ENCODE measurements at places on chromosomes 12 and 14.
A peak's percentile ranks its signal among the peaks of the same experiment; 100 is the strongest.

DNA sequence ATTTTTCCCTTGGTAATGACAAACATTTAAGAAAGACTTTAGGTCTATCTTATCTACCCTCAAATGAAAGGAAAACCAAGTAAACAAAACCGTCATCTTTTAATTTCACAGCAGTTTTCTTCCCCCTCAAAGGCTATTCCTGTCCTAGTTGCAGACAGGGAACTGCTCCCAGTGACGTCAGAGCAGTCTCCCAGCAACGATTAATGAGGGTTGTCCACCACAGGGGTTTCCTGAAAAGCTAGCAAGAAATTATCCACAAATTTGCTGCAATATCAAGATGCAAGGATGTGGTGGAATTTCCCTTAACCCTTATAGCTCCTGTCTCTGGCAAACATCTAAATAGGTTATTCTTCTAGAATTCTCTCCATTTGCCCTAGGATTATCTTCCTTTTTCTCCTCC is 89.1 kb upstream of the STAC3 start:
- no peak for DNase-seq

GRCh38 chr12:89695830-89696229 is 12.8 kb downstream of the ATP2B1 start:
- no peak for DNase-seq

- no peak for DNase-seq
Observed at GRCh38 chr14:91369628-91370445, 47.8 kb downstream of the CCDC88C start.

DNA sequence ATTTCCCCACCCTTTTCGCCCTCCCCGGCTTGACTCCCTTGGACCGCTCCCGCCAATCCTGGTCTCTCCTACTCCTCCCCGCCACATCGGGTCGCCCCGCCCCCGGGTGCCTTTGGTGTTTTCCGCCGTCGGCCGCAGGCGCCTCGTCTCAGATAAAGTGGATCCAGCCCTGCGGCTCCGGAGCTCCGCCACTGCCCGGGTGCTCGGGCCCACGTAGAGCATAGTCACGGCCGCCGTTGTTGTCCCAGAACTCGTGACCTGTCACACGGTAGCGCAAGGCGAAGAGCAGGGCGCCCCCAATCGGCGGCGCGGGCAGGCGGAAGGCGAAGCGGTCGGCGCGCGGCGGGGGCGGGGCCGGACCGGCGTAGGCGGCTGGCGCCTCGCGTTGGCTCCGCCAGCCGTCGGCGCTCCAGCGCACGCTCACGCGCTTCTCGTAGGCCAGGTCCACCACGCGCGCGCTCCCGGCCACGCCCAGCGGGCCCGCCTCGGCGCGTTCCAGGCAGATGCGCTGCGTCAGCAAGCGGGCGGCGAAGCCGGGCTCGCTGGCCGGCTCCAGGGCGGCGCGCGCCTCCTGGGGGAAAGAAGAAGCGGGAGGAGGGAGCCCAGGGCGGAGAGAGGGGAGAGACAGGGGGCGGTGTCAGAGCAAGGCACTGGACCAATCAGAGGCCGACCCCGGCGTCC is 1.2 kb downstream of the PPP1R3E start:
- peak; percentile 97 for DNase-seq

DNA sequence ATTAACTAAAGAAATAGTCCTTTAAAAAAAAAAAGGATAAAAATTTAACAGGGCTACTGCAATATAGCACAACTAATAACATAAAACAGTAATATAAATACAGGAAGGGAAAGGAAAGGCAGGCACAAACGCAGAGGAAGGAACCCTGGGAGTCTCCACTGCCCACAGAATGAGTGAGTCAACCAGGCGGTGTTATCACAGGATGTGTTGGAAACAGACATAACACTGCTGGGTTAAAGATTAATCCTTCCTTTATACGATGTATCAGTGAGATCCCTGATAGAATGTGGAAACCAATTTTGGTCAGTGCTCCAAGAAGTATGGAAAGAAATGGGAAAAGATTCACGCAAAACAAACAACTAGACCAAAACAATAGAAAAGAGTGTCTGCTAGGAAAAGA is 47.9 kb downstream of the FGD6 start:
- no peak for DNase-seq

GRCh38 chr12:11143352-11143751 is 8.9 kb upstream of the TAS2R30 start:
- no peak for DNase-seq

- peak; percentile 32 for DNase-seq
Observed at GRCh38 chr12:7439579-7440505, 4.1 kb downstream of the CD163L1 start.

All from stimulated activated CD4-positive, alpha-beta T cell treated with anti-CD3 and anti-CD28 coated beads, Interleukin-1b, Interleukin-23, amount 100 ng/mL, for 48 hours (primary cell).